ENCODE measurements at places on chromosomes 3 and 15. TPM values are rescaled to one million over a fixed set of nuclear protein-coding genes. Genes with fewer than 3 reads are reported as not detected.

The SOX2 gene
- total RNA-seq = not detected

GRCh38 chr3:143294188-143294587 lies 174.6 kb downstream of the CHST2 start:
- no peak for DNase-seq
- H3K36me3 ChIP-seq = peaks cover 1% of the 10 kb centered on the region
- H3K4me3 ChIP-seq = peak overlapping the region; percentile 21
- no peak overlapping the region for H3K27ac ChIP-seq
- no peaks in the 10 kb centered on the region for H3K27me3 ChIP-seq

- no peak overlapping the region for H3K4me3 ChIP-seq
- no peaks in the 10 kb centered on the region for H3K27me3 ChIP-seq
- no peak overlapping the region for H3K27ac ChIP-seq
Observed at GRCh38 chr3:23344886-23345285, 141.8 kb downstream of the UBE2E2 start.

DNA sequence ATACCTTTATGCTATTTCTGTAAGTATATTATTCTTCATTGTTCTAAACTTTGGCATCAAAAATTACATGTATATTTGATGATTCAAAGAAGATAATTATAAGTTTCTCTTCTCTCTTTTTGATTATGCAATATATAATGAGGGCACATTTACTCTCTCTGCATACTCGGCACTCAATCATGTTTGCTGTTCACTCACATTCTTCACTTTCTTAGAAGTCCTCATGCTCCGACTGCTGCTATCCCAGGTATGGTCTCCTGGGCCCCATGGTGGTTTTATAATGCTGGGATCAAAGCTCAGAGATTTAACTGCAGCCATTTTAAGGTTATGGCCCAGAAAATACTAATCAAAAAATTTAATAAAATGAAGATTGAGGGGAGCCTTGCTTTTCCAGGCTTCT lies 529.7 kb upstream of the IL12A start:
- H3K4me3 ChIP-seq = no peak overlapping the region
- no peak for DNase-seq
- H3K36me3 ChIP-seq = no peaks in the 10 kb centered on the region
- no peaks in the 10 kb centered on the region for H3K27me3 ChIP-seq
- no peak overlapping the region for H3K27ac ChIP-seq

- H3K27ac ChIP-seq = no peak overlapping the region
- no peaks in the 10 kb centered on the region for H3K36me3 ChIP-seq
- no peaks in the 10 kb centered on the region for H3K4me1 ChIP-seq
- DNase-seq = no peak
- no peaks in the 10 kb centered on the region for H3K27me3 ChIP-seq
- H3K4me3 ChIP-seq = no peak overlapping the region
Observed at GRCh38 chr3:168575750-168576149, 480.0 kb upstream of the GOLIM4 start.

Data from activated naive CD8-positive, alpha-beta T cell treated with anti-CD3 and anti-CD28 coated beads, Interleukin-2, amount 10 ng/mL, durations not matched to agents 7 days and 5 days (primary cell).